ENCODE measurements at places on chromosomes 12 and 14.

GRCh38 chr14:33693237-33693636 is 257.6 kb downstream of the EGLN3 start:
- no peak for DNase-seq

DNA sequence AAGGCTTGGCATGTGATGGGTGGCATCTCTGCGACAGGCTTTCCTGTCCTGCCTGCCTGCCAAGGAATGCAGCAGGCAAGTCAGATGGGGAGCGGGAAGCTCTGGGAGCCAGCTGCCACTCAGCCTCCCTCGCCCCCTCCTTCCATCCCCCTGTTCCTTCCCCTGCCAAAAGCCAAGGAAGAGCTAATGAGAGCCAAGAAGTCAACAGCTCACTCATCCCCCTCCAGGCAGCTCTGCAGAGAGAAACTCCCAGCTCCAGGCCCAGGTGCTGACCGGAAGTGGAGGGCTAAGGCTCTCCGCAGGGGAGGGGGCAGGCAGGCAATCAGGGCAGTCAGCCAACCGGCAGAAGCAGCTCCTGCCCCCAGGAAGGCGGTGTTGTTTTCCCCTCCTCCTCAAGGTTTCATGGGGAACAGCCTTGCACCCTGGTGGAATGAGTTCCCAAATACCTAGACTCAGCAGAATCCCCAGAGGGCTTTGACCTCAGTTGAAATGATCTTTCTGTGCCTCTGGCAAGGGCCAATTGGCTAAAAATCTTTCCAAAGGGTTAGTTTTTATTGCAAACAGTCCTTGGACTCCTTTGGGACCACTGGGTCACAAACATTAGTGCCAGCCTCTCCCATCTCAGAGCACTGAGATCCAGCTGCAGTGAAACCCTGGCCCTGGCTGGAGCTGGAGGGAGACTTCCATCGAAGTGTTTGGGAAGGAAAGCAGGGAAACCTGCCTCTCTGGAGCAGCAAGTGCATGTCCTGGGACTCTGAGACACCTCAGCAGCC is 349.1 kb downstream of the DPF3 start:
- no peak for DNase-seq

DNA sequence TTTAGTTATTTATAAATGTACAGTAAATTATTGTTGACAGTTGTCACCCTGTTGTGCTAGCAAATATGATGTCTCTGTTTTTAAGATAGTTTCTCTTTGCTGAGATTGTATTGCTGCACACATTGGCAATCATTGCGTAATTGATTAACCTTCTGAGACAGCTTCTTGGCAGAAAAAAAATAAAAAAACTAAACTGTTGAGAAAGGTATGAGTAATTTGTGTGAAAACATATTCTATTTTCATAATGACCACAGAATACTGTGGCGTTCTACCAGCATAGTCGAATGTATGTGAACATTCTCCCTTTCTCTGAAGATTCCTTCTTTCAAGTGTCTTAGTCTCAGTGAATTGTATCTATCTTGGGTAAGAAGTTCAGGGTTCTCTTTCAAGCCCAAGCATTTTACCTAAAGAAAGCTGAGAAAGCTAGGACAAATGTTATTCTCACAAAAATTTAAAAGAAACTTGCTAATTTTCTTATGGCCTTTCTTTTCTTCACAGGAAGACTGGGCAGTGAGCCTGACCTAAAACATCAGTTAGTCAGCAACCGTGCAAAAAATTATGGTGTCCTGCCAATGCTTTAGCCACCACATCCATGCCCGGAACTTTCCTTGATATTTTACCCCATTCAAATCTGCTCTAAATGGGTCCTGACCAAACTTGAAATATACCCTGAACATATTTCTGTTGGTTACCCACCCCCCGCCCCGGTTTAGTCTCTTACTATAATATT is 69.0 kb upstream of the REP15 start:
- no peak for DNase-seq

DNA sequence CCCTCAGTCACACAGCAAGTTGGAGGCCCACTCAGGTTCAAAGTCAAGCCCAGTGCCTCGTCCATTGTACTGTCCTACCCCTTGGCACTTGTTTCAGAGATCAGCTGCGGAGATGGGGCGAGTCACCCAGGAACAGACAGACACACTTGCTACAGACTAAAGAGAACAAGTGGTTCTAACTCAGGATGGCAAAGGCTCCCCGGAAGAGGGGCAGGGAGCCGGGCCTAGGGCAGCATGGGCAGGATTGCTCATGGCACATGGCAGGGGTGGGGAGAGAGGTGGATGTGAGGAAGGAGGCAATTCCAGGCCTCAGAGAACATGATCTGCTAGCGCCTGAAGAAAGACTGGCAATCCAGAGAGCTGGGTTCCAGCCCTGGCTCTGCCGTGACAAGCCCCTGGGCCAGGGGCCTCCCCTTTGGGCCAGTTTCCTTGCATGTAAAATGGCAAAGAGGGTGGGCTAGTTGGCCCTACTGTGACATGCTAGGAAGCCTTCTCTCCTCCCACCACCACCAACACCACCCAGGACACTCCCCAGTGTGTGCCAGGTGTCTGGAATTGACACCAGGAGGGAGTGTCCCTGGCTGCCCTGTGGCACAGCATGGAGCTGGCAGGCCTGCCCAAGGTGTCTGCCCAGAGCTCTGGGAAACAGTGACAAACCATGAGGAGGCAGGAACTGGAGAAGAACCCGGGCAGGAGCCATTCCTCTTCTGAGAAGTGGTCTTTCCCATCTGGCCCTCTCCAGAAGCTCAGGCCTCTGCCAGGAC is 24.0 kb upstream of the IRF2BPL start:
- DNase-seq: no peak

DNA sequence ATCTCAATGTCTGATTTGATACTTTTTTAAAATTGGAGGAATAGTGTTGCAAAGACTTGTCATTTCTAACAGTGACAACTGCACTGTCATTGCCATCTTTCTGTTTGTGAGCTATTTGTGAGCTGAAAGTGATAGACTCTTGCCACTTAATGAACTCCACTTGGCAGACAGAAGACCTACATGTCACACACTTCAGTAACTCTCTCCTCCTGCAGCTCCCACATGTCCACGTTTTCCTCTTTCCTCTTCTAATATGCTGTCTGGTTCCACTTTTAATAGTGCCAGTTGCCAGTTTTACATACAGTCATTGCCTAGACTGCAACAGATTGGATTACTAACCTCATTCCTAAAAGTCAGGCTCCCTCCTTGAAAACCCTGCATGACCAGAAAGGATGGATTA is 121.5 kb downstream of the CAPZA3 start:
- DNase-seq: no peak

- DNase-seq: no peak
Observed at GRCh38 chr14:83470959-83471695, 1937.5 kb upstream of the SEL1L start.

DNA sequence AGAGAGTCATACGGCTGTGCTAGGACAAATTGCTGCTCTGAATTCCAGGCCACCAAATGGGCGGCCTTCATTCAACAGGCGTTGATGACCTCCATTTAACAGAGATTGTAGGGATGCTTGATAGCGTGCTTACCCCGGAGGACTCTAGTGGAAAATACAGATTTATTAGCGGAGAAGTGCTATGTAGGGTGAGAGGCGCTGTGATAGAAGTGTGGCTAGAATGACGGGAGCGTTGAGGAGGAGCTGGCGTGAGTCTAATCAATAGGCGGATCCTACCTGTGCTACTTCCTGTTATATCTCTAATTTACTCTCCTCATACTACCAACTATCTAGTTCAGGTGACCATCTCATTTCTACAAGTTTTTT is 668 bp downstream of the MRPS35 start:
- DNase-seq: peak; percentile 64

DNA sequence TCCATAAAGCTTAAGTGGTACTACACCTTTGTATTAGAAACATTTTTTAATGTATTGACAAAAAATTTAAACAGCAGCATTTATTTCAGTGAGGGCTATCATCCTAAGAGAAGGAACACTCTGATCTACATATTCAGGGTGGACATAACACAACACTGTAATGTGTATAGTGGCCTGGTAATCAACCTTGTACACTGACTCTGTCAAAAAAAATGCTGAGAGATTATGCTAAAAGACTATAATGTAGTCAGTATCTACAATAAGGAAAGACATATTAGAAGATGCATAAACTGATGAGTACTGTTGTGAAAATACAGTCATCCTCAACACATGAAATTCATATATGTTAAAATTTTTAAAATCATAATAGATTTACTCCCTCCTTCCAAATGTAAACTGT is 68.2 kb downstream of the C2CD5 start:
- no peak for DNase-seq

DNA sequence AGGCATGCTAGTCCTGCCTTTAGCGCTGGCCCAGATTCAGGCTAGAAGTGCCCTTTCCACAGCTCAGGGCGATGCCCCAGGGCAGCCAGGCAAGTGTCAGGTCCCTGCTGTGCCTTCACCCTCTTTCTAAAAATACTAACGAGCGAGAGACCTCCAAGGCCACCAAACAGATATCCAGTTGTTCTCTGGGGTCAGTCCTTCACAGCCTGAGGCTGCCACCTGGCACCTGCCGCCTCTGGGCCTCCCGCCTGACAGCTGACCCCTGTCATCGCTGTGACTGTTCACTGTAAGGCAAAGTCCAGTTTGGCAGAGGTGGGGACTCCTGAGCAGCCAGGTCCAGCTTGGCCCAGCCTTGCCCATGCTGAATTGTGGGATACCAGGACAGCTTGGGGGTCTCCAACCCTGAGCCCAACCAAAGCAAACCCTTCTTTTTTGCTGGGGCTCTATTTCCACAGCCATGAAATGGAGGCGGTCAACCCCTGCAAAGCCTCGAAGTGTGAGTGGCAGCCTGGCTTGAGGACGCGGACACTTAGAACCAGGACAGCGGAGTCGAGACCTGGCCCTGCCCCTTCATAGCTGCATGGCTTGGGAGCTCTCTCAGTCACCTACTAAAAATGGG is 79.9 kb downstream of the NINJ2 start:
- no peak for DNase-seq

GRCh38 chr12:104903648-104904423 is 54.3 kb downstream of the SLC41A2 start:
- no peak for DNase-seq

GRCh38 chr12:113194971-113195391 is 9.5 kb downstream of the RITA1 start:
- no peak for DNase-seq

GRCh38 chr14:88667555-88668273 is 104.9 kb downstream of the ZC3H14 start:
- DNase-seq: peak; percentile 85

DNA sequence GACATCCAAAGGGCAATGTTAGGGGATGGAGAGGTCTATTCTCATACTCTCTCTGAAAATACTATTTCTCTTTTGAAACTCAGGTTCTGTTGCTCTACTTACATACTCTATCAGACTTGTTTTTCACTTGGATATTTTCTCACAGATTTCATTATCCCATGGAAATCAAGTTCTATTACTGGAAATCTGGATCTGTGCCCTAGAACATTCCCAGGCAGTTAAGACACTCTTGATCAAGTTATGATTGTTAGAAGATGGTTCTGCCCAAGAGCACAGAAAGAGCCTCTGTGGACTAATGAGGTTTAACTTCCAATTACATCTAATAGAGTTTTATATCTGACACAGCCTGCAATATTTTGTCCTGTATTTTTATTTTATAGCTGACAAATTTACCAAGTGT is 591.0 kb upstream of the ATP2B1 start:
- DNase-seq: no peak

DNA sequence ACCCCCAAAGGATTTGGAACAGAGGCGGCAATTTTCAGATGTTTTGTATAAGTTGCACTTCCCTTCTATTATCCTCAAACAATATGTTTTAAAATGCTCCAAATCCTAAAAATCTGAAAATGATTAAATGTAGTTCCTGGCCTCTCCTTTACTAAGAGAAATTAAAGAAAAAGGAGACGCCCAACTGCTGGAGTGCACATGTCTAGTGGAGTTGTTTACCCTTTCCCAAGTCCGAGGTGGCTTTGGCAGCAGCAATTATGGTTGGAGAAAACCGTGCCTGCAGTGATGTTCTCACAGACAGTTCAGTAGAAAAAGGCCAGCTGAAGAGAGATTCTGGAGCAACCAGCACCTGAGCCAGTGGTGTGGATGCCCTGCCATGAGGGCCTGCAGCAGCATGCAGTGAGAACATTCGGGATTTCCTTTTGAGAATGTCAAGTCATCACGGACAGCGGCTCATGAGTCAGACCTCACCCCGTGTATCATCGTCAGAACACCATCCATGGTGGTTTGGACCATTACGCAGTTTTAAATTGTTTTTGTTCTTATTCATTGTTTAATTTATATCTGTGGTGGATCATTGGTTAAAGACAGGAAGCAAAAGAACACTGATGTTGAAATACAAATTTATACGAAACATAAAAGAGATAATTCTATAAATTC is 179.0 kb upstream of the KRR1 start:
- no peak for DNase-seq

DNA sequence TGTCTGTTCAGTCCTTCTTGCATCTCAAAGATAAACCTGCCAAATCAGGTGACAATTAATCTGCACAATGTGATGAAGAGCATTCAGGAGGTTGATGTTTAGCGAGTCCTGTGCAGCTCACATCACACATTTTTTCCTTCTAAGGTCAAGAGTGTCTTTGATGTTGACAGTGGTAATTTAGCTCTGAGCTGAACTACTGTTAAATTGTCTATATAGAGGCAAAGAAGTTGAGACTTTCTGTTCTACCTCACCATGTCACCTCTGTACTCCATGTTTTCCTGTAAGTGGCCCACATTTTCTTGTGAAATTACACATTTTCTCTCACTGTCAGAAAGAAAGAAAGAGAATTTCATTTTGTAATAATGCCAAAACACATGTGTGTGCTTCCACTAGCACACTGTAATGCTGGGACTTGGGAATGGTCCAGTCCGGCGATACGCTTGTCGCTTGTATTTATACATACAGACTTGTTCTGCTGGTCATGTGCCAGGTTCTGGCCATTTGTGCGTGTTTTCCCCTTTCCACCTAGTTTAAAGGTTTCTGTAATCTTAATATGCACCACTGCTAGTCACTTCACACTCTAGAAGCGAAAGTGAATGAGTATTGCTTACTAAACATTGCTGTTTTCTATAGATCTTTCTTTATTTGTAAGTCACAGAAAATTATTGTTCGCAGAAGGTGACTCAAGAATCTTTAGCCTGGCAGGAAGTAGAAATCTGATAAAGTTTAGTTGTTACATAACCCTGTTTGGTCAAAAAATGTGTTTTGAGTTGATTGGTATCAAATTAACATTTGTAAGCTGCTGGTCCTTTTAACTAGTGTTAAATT is 328.9 kb downstream of the TMTC2 start:
- peak; percentile 4 for DNase-seq

GRCh38 chr12:54329759-54330158 is 4.8 kb downstream of the COPZ1 start:
- DNase-seq: no peak

- DNase-seq: no peak
Observed at GRCh38 chr14:88030079-88030478, 25.1 kb downstream of the GPR65 start.

- DNase-seq: no peak
Observed at GRCh38 chr12:80099259-80099658, at the start of gene OTOGL. Gene OTOGL, plus strand, starts transcription at chr12:80099537. Its CDS starts 109,895 bp downstream, at chr12:80209432.

- DNase-seq: no peak
Observed at GRCh38 chr12:120468821-120469449, 613 bp downstream of the SRSF9 start.

DNA sequence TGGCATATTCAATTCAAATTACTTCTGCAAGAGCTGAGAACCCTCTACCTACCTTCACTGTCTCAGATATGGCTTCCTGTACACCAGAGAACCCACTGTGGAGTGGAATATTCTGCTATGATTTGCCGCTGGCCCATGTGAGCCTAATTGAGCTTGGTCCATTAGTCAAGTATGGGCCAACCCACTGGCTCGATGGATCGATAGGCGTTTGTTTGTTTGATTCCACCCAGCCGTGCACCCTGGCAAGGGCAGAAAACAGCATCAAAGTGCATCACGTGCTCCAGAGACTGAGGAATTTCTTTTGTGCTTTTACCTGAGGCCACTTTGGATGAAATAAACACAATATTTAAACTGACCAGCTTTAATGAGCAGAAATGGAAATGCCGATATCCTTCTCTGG is 426.3 kb downstream of the AACS start:
- DNase-seq: no peak

Measured in RKO (cell line).